Activated T-cell treated with anti-CD3 and anti-CD28 coated beads, Interleukin-2, amount 50 U/mL, for 24 hours (primary cell): ENCODE measurements at places on chromosomes 16 and 17.

GRCh38 chr16:70703041-70703834, 17.4 kb upstream of the MTSS2 start:
- DNase-seq = no peak

GRCh38 chr16:86061721-86062120, 162.8 kb downstream of the IRF8 start:
- DNase-seq = no peak

GRCh38 chr17:49316889-49317675, 45.0 kb downstream of the ZNF652 start:
- no peak for DNase-seq

GRCh38 chr16:67967183-67967957, 1.1 kb downstream of the SLC12A4 start:
- peak; percentile 52 for DNase-seq

GRCh38 chr16:22961206-22961605, 147.2 kb downstream of the HS3ST2 start:
- no peak for DNase-seq

DNA sequence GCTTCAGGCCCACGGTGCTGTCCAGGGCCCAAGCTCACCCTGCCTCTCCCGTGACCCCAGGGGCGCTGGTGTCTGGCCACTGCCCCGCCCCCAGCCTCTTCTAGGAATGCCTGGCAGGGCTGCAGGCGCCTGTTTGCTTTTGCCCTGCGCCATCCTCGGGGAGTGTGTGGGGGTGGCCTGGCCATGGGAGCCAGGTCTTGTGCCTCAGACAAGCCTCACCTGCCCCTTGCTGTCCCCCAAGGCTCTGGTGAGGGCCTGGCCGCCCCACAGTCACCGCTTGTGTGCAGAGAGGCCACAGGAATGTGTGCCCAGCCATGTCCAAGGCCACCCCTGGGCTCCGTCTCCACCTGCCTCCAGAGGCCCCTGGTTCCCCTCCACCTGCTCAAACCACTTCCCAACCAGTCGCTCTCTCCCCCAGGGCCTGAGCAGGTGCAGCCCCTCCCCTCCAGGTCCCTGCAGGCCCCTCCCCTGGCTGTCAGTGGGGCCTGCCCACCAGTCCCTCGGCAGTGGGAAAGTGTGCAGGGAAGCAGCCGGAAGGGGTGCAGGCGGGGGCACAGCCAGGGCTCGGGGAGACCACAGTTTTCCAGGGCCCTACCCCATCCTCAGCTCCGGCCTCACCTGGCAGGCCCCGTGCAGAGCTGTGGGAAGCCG, 841 bp upstream of the IGFALS start:
- no peak for DNase-seq

GRCh38 chr17:75901727-75902126, 3.0 kb downstream of the MRPL38 start:
- DNase-seq = no peak

- no peak for DNase-seq
Measured at GRCh38 chr16:89522287-89522686, 14.1 kb downstream of the SPG7 start.

DNA sequence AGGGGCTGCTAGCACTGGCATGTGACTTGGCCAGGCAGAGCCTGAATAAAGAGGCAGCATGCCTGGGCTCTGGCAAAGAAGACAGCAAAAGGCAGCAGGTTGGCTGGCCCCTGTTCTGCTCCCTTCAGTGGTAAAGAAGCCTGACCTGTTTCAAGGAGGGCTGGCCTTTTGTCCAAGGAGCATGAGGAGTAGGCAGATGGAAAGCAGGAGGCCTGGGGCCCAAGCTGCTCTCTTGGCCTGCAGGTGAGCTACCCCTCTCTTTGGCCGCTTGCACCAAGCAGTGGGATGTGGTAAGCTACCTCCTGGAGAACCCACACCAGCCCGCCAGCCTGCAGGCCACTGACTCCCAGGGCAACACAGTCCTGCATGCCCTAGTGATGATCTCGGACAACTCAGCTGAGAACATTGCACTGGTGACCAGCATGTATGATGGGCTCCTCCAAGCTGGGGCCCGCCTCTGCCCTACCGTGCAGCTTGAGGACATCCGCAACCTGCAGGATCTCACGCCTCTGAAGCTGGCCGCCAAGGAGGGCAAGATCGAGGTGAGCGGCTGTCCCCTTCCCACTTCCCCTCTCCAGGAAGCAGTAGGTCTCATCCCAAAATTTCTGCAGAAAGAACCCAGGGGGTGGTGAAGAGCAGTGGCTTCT, 8.0 kb downstream of the TRPV2 start:
- no peak for DNase-seq

DNA sequence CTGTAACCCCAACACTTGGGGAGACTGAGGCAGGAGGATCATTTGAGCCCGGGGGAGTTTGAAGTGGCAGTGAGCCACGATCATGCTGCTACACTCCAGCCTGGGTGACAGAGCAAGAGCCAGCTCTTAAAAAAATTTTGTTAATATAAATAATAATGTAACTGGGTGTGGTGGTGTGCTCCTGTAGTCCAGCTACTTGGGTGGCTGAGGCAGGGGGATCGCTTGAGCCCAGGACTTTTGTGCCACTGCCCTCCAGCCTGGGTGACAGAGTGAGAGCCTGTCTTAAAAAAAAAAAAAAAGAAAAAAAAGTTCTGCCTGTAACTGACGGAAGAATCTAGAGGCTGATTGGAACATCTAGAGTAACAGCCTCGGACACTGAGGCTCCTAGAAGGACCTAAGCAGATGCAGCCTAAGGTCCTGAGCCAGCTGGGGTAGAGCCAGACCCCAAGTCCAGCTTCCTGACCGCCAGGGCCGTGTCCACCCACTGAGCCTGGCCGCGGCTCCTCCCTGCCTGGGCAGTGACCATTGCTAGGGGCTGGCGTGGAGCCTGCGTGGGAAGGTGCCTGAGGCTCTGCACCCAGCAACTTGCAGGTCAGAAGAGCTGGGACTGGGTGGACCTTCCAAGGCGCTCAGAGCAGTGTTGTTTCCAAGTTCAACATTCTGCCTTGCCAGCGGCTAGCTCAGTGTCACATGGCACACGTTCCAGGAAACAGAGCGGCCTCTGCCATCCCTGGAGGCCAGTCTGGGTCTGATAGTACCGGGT, 209.4 kb upstream of the CIBAR2 start:
- DNase-seq = no peak

GRCh38 chr17:66438101-66438500, 135.7 kb downstream of the PRKCA start:
- no peak for DNase-seq

GRCh38 chr17:49016775-49017463, 19.7 kb downstream of the IGF2BP1 start:
- DNase-seq = no peak

- DNase-seq = no peak
Measured at GRCh38 chr16:23504076-23504452, 6.2 kb downstream of the GGA2 start.

- DNase-seq = no peak
Measured at GRCh38 chr16:7887316-7887715, 554.7 kb downstream of the RBFOX1 start.

DNA sequence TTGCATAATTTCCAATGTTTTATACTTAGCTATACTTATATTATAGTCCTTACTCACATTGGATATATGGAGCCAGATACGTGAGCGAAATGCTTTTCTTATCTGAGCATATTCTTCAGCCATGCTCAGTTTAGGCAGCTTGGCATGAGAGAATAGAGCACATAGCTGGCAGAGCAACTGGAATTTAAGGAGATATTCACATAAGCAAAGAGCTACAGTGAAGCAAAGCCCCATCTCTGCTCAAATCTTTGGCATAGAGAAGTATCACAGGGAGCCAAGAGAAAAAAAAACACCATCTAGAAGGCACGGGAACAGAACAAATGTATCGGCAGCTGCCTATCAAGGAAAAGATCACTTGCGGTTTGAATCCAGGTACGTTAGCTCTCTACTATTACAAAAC, 734.2 kb upstream of the KIF2B start:
- no peak for DNase-seq

DNA sequence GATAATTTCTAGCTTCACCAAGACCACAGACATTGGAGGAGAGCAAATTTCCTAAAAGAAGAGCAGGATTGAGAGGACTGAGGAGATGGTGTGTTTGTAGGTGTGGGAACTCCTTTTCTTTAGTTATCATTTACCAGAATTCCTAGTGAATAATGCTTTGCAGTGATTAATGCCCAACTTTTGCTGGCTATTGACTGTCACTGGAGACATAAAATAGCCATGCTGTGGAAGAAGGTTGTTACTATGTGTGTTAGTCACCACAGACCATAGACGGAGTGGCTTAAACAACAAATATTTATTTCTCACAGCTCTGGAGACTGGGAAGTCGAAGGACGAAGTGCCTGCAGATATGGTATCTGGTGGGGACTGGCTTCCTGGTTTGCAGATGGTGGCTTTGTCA, 179.1 kb downstream of the SHISA9 start:
- DNase-seq = no peak

GRCh38 chr16:19458722-19459379, 41.2 kb downstream of the TMC5 start:
- no peak for DNase-seq

DNA sequence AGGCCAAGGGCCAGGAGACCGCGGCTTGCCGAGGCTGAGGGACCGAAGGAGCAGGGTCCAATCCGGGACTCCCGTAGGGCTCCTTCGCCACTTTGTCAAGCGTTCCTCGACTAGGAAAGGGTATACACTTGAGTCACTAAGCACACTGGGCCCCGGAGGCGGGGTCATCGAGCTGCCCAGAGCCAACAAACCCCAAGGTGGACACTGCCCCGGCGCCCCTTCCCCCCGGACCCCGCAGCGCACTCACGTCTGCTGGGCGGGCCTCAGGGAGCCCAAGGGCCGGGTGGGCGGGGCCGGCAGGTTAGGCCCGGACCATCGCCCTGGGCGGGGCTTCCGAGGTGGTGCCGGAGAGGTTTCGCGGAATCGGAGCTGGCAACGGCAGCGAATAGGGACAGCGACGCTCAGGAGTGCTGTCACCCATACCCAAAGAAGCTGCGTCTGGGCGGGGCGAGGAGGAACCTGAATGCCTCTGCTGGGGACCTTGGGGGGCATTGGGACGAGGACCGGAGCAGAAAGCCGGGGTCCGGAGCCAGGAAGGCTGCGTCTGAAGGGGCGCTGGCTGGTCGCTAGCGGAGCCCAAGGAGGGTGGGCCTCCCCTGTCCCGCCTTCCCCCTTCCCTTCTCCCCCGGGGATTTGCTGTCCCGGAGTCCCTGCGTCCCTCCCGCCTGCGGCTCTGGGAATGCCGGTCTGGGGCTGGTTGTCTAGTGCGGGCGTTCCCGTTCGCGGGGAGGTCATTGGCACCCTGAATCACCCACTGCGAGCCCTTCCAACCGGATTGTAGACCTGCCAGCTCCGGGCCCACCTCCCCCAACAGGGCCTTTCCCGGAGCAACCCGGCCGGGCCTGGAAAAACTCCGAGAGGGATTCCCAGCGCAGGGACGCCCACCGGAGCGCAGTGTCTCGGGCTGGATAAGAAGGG, 118.2 kb upstream of the SMURF2 start:
- peak; percentile 83 for DNase-seq

GRCh38 chr17:81831957-81832607, 1.0 kb downstream of the MCRIP1 start:
- peak; percentile 77 for DNase-seq

DNA sequence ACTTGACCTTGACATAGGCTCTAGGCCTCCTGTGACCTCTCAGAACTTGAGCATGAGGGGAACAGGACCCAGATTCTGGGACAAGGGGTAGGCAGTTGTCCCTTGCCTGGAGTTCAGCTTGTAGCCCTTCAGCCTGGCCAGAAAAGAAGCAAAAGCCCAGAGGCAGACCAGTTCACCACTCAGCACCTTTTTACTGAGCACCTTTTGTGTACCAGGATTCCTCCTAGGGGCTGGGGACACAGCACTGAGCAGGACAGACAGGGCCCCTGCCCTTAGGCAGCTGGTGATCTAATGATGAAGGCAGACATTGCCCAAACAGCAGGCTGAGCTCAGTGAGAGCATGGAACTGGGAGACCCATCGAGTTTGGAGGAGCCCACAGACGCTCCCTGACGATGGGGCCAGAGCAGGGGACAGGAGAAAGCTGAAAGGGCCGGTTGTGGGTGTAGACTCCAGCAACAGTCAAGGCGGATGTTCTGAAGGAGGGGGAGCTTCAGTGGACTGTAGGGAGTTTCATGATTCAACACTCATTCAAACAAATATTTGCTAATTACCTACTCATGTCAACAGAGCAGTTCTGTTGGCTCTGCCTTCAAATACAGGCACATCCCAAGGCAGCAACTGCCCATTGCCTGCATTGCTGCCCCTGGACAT, 32.0 kb downstream of the SBK1 start:
- peak; percentile 16 for DNase-seq

DNA sequence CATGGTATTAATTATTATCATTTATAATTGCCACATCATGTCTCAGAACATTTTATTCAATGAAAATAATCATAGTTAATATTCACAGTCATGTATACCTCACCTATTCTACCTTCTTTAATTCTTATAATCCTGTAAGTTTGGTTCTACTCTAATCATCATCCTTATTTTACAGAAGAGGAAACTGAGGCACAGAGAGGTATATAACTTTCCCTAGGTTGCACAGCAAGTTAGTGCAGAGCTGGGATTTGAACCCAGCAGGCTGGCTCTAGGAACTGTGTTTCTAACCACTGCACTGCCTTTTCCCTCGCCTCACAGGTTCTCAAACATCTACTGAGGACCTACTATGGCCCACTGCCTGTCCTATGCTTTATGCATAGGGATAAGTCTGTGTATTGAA, 32.7 kb downstream of the WSB1 start:
- DNase-seq = no peak

DNA sequence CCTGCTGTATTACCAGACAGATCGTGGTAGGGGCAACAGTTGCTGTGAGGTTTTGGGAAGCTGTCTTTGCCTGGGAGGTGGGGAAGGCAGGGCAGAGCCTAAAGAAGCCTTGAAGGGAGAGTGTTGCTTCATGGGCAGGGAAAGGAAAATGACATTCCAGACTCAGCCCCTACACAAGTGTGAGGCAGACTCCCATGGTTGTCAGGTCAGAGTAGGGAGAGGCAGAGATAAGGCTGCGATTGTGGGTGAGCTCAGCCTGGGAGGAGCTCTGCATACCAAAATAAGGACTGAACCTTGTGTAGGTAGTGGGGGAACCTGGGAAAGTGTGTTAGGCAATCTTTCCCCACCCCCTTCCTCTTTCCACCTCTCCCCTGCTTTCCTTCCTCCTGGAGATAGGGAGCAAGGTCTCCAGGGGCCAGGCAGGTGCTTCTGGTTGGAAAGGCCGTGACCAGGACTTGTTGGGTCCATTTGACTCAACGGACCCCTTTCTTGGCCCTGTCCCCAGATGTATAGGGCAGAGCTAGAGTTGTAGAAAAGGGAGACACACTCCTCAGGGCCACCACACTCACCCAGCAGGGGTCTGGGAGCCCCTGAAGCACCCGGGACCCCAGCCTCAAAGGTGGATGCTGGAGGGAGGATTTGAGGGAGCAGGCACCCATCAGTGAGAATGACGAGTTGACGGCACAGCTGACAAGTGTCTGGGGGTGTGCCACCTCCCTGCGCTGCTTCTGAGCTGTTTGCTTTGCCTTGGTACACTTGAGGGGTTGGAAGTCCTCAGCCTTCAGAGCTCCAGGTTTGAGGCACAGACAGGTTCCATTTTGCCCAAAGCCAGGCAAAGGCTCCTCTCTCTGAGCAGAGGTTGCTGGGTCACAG, 18.5 kb upstream of the TOB1 start:
- DNase-seq = no peak

- peak; percentile 70 for DNase-seq
Measured at GRCh38 chr17:44222112-44222869, 2.8 kb upstream of the UBTF start.

GRCh38 chr17:6755731-6756184, at the start of gene XAF1:
Gene XAF1 (plus strand): TSS chr17:6756046. CDS start chr17:6756079, 33 bp downstream.
- peak; percentile 65 for DNase-seq

GRCh38 chr17:68238871-68239253, 9.0 kb upstream of the AMZ2 start:
- DNase-seq = peak; percentile 38

- no peak for DNase-seq
Measured at GRCh38 chr17:16820161-16820877, 130.3 kb downstream of the CCDC144A start.
